ENCODE measurements at places on chromosomes 2 and 18.

GRCh38 chr2:212854116-212854515 is 297.3 kb downstream of the IKZF2 start:
- DNase-seq = no peak

- DNase-seq = no peak
Observed at GRCh38 chr2:124034265-124034664, 9.2 kb downstream of the CNTNAP5 start.

GRCh38 chr2:121345887-121346286 is 60.9 kb upstream of the TFCP2L1 start:
- DNase-seq = no peak

- no peak for DNase-seq
Observed at GRCh38 chr2:24571828-24572442, 80.9 kb downstream of the NCOA1 start.

GRCh38 chr2:86307431-86307830 is 30.0 kb downstream of the REEP1 start:
- no peak for DNase-seq

DNA sequence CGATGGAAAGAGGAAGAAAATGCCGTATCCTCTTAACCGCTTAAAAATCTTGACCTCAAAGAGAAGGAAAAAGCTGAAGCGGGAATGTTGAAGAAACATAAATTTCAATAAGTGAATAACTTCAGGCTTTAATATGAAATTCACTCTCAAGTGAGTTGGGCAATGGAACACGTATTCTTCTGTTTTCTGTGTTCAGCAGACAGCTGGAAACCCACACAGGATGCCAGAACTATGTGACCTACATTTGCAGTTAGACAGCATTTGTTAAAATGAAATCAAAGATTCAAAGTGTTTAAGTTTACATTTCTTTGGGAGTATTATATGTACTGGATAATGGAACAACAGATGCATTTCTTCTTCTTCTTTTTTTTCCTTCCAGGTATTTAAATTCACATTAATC is 80.5 kb upstream of the SPATS2L start:
- no peak for DNase-seq

GRCh38 chr18:21745231-21745630 is 4.6 kb downstream of the MIB1 start:
- no peak for DNase-seq

DNA sequence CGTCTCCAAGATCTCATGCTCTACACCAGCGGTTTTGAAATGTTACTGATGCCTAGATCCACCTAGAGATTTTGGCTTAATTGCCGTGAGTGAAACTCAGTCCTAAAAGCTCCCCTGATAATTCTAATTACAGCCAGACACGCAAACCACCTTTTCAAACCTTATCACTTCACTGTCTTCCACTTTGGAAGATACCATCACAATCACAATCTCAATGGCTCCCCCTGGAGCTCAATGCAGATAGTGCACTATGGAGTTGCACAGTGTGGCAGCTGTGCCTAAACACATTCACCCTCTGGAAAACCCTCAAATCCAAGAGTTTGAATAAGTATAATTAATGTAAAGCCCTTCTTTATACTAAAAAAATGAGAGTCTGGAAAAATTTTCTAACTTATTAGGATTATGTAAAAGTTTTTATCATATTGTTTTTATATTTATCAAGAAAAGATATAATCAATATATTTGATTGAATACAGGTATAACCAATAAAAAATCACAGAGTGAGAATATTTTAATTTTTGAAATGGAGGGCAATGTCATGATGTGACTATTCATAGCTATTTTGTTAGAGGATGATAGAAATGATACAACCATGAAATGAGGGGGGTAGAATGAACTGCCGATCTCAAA is 102.9 kb upstream of the SLC8A1 start:
- DNase-seq = peak; percentile 60

GRCh38 chr2:101162561-101163330 is 11.6 kb upstream of the TBC1D8 start:
- no peak for DNase-seq

GRCh38 chr2:31241625-31242270 is 7.8 kb downstream of the EHD3 start:
- peak; percentile 21 for DNase-seq

DNA sequence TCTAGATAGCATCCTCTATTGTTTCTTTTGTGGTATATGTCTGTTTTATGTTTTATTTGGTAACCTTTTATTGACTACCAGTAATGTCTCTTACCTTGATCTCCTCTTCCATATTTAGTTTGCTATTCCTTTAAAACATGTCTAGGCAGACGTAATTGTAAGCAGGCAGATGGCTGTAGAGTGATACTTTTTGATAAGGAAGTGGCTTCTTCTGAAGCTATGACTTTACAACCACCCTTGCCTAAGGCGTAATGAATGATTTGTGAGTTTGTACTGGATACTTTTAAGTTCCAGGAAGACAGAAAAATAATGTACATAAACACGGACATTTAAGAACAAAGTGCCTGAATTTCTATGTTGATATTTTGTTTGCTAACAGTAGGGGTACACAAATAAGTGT is 85.6 kb downstream of the ZNF804A start:
- DNase-seq = no peak

- DNase-seq = no peak
Observed at GRCh38 chr2:101464841-101465240, 10.1 kb downstream of the RFX8 start.

GRCh38 chr2:8458503-8459459 is 223.1 kb upstream of the ID2 start:
- no peak for DNase-seq

DNA sequence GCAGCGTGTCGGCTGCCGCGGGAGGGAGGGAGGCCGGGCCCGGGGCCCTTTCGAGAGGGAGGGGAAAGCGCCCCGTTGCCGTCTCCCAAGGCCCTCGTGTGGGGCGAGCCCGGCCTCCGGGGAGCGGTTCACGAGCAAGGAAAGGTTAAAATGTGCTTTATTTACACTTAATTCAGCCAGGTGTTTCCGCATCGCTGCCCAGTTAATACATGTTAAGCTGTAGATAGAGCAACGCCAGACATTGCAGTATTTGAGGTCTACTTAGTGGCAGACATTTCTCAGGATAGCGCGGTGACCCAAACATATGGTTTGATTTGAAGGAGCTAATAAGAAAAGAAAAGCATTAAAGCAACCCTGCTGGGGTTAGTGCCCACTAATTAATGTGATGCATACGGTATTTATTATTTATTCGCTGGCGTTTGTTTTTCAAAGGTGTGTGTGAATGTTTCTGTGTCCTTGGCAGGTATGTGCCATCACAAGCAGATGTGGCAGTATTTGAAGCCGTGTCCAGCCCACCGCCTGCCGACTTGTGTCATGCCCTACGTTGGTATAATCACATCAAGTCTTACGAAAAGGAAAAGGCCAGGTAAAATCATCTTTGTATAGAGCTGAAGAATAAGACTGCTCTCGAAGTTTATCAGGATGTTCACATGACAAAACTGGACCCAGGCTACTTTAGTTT is 571 bp downstream of the EEF1B2 start:
- DNase-seq = no peak

- DNase-seq = no peak
Observed at GRCh38 chr18:74774486-74774885, 176.8 kb downstream of the ZNF407 start.

DNA sequence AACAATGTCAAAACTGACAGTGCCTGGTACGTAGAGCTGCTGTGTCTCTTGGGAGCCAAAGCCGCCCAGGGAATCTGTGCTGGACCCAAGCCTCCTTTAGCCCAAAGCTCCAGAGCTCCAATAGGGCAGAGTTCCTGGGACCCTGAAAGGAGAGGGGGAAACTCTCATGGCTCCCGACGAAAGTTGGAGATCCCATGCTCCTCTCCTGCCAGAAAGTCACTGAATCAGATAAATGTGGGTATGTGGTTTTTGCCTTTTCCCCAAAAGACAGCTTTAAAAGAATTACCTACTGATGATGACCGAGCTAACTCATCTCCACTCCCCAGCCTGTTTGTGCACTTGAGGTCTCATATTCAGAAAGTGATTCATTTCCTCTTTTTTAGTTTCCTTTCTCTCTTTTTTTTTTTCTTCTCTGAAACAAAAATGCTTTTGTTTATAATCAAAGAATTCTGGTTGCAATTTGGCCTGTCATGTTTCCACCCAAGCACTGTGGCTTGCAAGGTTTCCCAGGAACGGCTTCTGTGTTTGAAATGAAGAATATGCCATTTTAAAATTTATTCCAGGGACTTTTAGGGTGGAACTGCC is 14.1 kb upstream of the PMAIP1 start:
- DNase-seq = no peak

All from liver (tissue), 10 donors.